Activated CD8-positive, alpha-beta memory T cell treated with anti-CD3 and anti-CD28 coated beads for 1 hour (primary cell): ENCODE measurements at places on chromosomes 3 and 15.
A peak's percentile ranks its signal among the peaks of the same experiment; 100 is the strongest.

DNA sequence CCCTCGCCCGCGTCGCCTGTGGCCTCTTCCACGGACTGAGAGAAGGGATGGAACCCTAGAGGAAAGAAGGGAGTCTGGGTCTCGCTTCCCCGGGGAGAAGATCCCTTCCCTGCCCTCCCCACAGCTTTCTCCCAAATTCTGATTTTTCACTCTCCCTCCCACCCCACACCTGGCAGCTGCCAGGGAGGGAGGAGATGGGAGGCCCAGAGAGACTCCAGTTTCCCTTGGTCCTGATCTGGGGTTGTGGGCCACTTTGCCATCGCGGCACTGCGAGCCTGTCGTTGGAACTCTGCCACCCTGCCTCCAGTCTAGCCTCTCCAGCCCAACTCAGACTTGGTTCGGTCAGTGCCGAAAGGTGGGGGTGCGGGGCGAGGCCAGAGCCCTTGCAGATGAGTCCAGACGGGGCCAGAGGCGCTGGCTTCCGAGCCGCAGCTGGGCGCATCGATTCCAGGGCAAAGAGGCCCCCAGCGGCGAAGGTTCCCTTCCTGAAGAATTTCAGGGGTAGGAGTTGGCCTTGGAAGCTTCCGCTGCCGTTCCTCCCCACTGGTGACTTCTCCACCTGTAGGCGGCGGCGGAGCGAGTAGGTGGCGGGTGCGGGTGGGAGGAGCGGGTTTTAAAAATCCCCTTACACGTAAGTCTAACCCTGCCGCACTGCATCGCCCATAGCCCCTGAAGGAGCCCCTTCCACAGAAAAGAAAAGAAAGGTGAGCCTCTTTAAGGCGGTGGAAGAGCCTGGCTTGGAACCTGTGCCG lies 5.2 kb downstream of the WNT5A start:
- no peak for DNase-seq

DNA sequence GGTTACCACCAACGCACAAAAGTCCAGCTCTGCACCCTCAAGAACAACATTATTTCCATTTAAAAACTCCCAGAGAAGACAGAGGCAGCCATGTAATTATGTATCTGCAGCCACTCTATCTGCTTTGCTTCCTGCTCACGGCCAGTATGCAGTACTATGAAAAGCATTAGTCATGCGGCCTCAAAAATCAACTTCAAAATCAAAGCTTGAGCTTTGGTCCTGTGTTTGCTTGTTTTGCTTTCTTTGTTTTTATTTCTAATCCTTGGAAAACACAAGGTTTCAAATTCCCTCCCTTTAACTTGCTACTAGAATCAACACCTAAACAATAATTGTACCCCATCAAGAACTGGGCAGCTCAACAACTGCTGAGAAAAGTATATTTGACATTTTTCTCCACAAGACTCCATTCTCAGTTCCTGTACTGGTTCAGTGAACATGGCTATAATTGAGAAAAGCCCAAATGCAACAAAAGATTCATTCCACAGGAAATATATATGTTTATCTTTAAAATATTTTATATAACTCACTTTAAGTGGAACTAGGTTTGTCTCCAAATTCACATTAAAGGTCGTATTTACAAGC lies 37.6 kb downstream of the GBE1 start:
- DNase-seq = no peak

DNA sequence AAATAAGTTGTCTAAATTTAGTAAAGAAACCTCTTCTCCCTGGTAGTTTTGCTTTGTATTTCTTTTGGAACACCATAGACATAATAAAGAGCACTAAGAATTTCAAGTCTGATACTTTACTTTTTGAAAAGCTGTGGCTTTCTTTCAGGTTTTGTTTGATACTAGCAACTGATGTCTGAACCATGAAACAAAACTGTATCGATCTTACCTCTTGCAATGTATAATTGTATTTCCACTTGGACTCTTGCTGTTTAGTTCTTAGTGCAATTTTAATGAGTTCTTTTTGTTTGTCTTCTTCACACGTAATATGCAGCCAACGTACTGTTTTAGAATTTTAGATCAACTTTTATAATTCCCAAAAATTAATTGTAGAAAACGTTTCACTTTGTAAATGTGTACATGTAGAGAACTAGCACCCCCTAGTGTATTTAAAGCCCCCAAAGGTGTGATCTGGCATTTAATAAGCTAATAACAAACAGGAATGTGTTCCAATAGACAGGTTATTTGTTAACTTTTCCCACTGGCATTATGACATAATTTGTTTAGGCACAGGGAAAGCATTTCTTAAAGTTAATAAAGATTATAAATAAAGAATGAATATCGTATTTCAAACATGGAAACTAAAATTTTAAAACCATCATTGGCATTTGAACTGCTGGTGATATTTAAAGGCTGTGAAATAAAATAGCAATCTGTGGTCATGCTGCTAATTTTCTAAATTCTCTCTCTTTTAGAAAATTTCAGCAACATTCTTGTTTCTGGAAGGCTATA lies 289.1 kb upstream of the DNAJC19 start:
- DNase-seq = no peak

DNA sequence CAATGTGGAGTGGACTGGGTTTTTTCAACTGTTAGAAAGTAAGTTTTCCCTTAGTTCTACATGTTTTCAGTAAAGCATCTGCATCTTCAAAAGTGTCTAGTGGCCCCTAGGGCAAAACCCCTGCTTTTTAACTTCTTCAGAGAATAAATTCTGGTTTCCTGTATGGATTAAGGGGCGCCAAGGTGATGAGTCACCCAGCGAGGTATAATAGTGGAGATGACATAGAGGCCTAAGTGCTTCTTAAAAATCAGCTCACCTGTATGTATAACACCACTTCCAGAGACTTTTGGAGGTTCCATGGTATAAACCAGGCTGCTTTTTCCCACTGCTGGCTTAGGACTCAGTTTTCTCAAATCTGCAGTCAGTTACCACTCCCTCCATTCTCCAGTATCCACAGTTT lies 68.9 kb downstream of the SYN2 start:
- no peak for DNase-seq

DNA sequence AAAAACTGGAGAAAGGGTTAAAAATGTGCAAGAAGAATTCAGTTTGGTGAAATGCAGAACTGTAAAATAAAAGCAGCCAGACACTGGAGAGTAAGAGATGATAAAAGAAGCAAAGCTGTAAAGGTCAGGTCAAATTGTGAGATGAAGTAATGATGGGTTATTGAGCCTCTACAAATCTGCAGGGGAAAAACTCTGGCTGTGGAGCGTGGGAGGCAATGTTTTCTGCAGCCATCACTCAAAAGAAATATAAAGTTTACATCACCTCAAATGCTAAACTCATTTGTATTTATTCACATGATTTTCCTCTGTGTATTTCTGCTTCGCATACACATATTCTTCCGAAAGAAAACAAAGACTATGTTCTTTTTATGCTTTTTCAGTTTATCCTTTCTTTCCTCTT lies 158.8 kb upstream of the GPR149 start:
- DNase-seq = no peak

DNA sequence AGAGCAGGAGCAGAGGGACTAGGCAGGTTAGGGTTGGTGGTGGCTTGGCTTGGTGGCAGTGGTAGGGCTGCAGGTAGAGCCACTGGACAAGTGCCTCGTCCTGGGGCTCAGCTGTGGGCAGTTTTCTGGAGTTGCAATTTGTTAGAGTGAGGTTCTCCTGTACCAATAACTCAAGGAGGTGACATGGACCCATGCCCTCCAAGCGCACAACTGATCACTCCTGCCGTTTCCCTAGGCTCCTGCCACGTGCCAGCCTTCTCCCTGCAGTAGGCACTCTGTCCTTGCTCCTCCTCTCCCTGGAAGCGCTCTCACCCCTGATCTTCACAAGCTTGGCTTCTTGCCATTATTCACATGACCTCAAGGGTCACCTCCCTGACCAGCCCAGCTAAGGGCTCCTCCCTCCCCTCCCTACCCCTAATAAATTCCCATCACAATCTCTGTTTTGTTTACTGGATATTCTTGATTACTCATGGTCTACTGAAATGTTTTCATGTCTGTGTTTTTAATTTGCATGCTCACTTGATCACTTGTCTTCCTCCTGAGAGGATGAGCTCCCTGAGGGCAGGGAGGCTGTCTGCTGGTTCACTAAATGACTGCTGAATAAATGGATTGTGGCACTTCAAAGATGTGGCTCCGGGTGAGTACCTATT lies 3.3 kb downstream of the WNT7A start:
- no peak for DNase-seq

DNA sequence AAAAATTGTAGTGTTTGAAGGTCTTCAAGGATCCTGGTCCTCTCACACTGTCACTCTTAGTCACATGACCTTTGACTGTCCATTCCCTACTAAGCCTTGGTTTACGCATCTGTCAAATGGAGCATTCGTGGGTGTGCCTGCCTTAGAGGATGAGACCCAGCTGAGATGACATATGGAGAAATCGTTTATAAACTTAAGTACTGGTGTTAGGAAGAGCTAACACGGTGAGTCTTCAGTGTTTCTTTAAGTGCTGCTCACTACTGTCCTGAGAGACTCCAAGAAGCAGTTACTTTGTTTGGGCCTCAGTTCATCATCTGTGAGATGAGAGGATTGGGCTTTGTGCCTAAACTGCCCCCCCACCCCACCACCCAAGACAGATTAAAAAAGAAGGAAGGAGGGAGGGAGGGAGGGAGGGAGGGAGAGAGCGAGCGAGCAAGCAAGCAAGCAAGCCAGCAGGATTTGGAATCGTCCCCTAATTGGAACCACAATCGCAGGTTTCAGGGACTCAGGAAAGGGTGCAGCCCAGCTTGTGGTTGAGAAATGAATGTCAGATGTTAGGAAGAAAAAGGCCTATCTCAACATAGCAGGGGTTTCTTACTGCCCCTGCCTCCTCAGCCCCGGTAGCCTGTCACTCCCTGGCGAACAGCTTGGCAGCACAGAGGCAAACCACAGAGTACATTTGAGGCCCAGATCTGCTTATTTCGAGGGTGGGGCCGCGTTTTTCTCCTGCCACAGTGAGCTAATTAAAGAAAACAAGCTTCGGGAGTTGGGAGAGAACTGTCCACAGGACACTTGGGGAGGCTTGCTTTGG lies 32.7 kb downstream of the SMAD3 start:
- no peak for DNase-seq

- no peak for DNase-seq
Measured at GRCh38 chr3:113148284-113148683, 63.1 kb upstream of the BOC start.

GRCh38 chr3:45765266-45765851 lies 31.0 kb downstream of the SLC6A20 start:
- no peak for DNase-seq

DNA sequence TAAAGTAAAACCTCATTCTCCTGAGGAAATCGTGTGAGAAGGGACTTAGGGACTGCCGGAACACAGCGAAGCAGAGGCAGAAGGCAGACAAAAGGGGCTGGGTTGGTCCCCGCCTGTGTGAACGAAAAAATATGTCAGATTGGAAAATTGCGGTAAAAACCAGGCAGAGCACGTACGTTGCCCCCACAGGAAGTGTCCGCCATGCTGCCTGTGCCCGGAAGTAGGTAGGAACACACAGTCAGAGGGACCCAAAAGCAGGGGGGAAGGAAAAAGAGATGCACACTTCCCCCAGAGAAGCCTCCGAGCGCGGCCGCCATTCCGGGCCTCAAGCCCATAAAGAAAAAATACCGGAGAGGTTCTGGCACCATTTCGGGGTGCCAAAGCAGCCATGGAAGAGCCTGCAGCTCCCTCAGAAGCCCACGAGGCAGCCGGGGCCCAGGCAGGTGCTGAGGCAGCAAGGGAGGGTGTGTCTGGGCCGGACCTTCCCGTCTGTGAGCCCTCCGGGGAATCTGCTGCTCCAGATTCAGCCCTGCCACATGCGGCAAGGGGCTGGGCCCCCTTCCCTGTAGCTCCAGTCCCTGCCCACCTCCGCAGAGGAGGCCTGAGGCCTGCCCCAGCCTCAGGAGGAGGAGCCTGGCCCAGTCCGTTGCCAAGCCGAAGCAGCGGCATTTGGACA lies at the start of gene MKRN3:
Gene MKRN3 (plus strand): TSS at position 280 of the 676 bp plus-strand sequence. CDS start 109 bp downstream, at position 389.
- no peak for DNase-seq

- no peak for DNase-seq
Measured at GRCh38 chr3:9715764-9716437, 12.3 kb downstream of the CPNE9 start.

DNA sequence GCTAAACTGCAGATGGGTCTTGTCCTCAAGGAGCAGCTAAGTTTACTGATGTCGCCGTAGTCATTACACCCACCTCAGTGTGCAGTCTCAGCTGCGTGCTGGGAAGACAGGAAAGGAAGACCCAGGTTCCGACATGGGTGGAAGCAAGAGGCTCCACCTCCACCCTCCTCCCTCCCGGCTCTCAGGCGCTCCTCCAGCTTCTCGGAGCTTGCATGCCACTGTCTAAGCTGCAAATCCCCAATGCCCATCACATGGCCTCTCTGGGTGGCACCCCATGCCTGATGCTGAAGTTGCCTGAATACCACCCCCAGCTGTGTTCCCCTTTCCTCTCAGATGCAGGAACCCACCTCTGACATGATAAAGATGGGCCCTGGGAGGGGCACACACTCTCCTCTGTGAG lies 58.5 kb downstream of the MGLL start:
- DNase-seq = no peak

DNA sequence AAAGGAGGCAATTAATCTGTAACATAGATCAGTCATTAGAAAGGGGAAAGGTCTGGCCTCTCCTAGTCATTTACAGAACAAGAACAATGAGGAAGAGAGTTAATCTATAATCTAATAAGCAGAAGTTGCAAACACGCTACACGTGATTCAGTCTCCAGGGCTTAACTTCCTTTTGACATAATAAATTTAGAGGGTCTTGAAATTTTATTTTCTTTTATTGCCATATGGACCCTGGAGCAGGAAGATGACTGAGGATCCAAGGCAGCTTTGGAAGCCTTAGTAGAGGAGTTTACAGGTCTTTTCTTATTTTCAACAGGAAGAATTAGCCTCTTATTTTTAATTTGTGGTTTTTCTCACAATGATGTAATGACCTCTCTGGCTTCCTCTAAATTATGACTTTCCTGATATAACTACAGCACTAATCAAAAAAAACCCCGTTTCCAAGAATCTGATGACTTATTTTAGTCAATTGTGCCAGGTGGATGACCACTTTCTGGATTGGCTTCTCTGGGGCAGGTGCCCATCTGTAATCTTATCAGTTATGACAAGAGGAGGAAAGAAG lies 32.2 kb downstream of the ADGRG7 start:
- no peak for DNase-seq

GRCh38 chr3:70519026-70519425 lies 206.6 kb upstream of the MDFIC2 start:
- no peak for DNase-seq

GRCh38 chr3:195095035-195095703 lies 175.8 kb downstream of the XXYLT1 start:
- DNase-seq = no peak

DNA sequence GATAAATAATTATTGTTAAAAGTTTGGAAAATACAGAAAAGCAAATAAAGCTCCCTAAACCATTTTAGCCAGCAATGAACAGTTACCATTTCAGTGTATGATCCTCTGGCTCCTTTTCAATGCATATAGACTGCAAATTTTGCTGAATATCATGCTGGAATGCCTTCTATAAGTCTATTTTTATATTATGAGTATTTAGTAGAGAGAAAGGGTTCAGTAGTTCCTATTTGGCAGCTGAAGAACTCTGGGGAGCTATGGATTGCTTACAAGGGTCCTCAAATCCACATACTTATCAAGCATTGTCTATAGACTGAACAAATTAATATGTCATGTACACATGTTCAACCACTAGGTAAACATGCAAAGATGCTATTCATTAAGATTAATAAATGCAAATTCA lies 46.1 kb downstream of the LRRC3B start:
- DNase-seq = no peak

- DNase-seq = no peak
Measured at GRCh38 chr3:128975276-128975675, 18.6 kb downstream of the CFAP92 start.

GRCh38 chr3:39327746-39328349 lies 1.7 kb upstream of the CCR8 start:
- peak; percentile 5 for DNase-seq
